T-helper 17 cell (primary cell): ENCODE measurements at places on chromosomes 5 and 9.
A peak's percentile ranks its signal among the peaks of the same experiment; 100 is the strongest.

DNA sequence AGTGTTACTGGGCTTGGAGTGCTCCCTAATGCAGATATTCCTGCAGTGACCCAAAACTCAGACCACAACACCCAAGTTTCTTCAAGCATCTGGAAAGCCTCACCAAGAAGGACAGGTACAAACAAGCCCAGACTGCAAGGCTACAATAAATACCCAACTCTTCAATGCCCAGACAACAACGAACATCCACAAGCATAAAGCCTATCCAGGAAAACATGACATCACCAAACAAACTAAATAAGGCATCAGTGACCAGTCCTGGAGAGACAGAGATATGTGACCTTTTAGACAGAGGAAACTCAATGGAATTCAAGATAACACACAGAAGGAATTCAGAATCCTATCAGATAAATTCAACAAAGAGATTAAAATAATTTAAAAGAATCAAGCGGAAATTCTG lies 605.6 kb downstream of the PDE4D start:
- no peak for DNase-seq

DNA sequence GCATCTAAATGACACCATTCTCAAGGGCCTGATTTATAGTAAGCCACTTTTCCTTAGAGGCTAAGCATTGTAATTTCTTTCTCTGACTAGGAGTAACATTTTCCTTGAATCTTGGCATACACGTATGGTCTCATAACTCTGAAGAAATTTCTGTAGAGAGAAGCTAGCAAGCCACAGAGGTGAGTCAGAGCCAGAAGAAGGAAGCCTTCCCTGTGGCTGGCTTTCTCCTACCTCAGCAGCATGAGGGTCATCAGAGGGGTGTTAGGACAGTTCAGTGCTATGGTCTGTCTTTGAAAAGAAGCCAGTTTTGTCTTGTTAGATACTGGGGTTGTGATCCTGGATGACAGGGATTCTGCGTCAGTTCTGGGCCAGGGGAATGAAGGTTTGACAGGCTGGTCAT lies 3.2 kb downstream of the SNX30 start:
- no peak for DNase-seq

DNA sequence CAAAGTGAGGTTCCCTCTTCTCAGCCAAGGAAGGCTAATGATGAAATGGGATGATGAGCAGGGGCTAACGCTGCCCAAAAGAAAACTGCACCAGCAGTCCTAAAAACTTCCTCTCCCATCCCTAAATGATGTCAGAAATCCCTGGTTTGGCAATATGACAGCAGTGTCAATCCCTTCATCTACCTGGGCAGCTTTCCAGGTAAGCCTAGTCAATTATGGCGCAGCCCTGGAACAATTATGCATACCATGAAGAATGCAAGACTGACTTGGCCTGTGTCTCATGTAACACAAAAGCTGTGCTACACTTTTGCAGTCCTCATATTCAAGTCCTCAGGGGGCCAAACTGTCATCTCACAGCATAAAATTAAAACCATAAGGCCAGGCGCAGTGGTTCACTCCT lies 7.0 kb downstream of the DMGDH start:
- DNase-seq: no peak

- DNase-seq: no peak
Observed at GRCh38 chr5:143231973-143232812, 171.3 kb downstream of the NR3C1 start.

GRCh38 chr5:174272671-174273070 lies 227.2 kb downstream of the NSG2 start:
- no peak for DNase-seq

- DNase-seq: no peak
Observed at GRCh38 chr9:35660966-35661415, 2.9 kb downstream of the CCDC107 start.

- DNase-seq: no peak
Observed at GRCh38 chr5:107541400-107541799, 129.3 kb downstream of the EFNA5 start.

DNA sequence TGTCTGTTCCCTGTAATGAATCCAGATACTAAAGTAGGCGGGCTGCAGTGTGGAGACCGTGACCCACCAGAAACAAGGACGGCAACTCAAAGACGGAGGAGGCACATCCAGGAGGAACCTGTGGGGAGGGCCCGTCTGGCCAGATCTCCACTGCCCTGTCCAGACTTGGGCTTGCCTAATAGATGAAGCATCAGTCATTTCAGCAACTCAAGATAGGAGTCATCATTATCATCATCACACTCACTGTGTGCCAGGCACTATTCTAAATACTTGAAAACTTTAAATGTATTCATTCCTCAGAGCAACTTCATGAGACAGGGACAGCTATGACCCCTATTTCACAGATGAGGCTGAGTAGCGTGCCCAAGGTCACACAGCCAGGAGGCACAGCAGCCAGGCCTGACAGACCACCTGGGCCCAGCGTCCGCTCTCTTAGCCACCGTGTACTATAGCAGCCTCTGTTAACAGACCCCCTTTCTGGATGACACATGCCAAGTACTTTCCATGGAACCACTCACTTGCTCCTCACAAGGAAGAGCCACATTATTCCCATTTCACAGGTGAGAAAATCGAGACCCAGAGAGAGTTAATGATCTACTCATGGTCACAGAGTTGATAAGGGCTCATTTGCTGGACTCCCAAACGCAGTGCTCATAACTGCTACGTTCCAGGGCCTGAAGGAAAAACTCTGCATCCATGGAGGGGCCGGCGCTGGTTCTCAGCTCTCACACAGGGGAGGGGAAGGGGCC lies 4.9 kb upstream of the IL4 start:
- DNase-seq: no peak

DNA sequence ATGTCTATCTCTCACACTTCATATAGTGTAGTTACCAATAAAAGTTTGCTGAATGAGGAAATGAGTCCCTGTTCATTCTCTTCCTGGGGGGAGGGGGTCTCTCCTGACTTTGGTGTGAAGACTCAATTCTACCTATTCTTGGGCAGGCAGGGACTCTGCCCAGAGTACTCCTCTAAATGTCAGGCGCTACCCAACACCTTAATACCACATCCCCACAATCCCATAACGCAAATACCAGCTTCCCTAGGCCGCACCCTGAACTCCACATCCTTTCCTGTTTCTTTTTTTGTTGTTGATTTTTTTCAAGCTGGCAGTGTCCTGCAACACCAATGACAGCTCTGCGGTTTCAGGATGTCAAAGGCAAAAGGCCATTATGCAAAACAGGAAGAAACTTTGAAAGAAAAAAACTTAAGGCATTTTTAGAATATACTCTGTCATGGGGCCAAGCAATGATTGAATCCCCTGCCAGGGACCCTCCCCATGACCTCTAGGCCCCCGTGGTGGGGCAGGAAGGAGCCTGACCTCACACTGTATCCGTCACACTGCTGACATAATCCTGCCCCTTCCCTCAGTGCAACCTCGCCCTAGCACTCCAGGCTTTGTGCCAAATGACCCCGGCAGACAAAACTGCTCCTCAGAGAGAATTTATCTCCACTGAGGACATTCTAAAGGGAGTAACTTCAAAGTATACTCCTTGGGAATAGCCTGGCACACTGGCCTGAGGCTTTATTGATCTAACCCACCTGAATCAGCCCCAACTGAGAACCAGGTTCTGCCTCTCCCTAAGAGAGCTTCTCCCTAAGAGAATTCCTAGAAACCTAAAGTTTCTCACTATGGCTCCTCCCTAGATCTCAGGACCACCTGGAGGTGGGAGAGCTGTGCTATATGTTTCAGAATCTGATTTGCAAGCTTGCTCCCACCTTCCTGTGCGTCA lies 8.0 kb downstream of the B4GALT1 start:
- no peak for DNase-seq

DNA sequence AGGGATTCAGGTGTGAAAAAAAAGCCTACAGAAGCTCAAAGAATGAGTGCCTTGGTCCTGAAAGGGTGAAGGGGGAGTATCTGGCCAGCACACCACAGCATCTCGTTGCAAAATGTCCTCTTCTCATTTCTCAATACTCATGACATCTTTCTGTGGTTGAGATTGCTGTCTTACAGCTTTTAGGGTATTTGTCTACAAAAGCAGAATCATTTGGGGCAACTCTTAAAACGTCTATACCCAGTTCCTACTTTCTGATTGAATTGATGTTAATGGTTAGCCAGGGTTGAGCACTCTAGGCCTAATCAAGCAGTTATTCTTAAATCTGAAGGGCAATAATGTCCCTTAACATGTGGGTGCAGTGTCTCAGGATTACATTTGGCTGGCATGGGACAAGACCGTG lies 21.2 kb upstream of the PCSK5 start:
- no peak for DNase-seq

DNA sequence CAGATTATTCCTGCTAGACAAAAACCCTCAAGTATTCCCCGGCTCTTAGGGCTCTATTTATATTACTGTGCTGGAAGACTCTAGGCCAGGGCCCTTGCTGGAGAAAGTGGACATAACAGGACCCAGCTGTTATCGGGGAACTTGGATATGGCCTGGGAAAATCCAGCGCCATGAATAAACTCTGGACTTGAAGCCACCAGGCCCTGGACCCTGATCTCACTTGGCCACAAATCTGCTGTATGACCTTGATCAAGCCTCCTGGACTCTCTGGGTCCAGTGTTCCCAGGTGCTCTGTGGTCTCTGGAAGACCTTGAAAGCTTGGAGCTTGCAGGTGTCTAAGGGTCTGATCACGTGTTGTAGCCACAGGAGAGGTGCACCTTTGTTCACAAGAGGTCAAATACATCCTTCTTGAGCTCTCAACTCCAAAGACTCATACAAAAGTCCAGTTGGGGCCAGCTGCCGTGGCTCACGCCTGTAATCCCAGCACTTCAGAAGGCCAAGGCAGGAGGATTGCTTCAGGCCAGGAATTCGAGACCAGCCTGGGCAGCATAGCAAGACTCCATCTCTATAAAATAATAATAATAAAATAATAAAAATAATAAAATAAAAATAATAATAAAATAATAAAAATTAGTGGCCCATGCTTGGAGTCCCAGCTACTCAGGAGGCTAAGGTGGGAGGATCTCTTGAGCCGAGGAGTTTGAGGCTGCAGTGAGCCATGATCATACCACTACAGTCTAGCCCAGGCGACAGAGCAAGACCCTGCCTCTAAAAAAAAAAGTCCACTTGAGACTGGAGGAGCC lies 26.5 kb downstream of the COL27A1 start:
- DNase-seq: no peak

DNA sequence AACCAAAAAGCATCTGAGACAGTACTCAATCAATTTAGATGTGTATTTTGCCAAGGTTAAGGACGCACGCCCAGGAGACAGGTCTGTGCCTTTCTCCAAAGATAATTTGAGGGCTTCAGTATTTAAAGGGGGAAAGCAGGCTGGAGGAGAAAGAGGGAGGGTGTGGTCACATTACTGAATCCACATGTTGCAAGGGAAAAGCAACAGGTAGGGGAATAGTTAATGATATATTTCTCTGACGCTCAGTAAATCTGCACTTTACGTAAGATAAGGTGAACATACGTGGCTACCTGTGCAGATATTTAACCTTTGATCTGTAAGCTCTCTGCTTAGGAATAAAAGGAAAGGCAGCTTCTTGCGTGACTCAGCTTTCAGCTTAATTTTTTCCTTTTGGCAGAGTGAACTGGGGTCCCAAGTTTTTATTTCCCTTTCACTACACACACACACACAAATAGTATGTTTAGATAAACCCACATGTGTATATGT lies 443.4 kb downstream of the NTRK2 start:
- DNase-seq: no peak

DNA sequence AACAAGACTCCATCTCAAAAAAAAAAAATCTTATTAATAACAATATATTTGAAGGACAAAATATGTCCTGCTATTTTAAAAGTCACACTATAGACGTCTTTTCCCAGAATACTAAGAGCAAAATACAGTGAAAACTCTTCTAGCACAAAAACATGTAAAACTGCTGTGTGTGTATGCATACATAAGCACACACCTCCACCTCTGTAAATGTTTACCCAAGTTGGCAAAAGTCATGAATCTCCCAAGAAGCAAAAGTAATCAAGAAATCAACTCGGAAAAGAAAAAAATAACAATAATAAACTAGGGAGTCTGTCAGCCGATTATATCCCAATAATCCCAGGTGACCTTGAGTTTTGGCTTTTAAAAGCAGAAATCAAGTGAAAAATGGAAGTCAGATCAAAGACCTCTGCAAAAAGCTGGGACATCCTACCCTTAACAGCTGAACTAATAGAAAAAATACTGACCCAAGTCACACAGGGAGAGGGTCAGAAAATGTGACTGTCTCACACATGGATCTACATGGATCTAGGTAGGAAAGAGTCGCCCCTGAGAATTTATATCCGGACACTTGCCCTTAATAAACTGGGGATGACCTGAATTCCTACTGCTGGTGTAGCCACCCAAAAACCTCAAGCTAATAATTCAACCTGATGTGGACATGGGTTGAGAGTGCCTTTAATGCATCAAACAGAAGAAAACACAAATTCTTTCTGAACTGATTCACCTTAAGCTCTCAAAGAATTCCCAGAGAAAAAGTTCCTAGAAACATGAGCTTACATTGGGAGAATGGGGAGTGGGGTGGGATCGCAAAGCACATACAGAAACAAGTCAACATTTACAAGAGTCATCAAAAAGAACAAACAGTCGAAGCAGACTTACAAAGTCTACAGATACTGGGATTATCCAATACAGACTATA lies 29.9 kb downstream of the LPAR1 start:
- DNase-seq: no peak

DNA sequence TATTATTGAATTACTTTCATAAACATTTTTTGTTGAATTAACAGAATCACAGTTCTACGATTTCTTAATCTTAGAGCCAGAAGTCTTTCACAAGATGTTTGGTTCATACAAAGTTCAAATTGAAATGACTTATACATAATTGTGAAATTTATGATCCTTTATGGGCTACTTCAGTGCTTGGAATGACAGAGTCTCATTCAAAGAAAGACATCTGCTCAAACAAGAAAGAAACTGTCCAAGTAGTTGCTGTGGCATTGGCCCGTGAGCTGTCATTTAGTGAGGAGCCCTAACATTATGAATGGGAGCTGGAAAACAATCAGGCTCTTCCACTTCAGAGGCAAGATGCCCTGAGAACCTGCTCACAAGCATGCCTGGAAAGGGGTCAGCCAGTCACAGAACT lies 63.4 kb downstream of the AUH start:
- DNase-seq: no peak

- DNase-seq: no peak
Observed at GRCh38 chr5:134813827-134814226, 31.9 kb upstream of the C5orf24 start.

GRCh38 chr9:7960320-7961050 lies 160.9 kb upstream of the DMAC1 start:
- DNase-seq: no peak

DNA sequence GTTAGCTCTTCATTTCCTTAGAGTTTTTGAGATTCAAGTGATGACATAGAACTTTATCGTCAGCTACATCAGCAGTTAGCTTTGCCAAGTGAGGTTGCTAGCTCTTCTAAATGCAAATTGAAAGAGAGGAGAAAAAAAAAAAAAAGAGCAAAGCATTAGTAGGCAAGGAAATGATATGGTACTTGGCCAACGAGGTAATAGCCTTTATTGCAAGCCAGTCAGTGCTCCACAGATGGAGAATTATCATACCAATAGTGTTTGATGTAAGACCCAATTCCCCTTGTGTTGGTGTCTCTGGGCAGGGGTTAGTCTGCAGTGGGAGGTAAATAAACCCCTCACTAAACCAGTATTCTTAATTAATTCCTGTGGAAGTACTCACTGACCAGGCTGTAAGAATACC lies 992.1 kb downstream of the PTPRD start:
- no peak for DNase-seq

GRCh38 chr9:27528076-27528885 lies 1.3 kb downstream of the MOB3B start:
- DNase-seq: peak; percentile 27

GRCh38 chr9:16661816-16662215 lies 208.7 kb downstream of the BNC2 start:
- DNase-seq: no peak
